NCI-H1930 (cell line): ENCODE measurements at places on chromosomes 7 and 10.

DNA sequence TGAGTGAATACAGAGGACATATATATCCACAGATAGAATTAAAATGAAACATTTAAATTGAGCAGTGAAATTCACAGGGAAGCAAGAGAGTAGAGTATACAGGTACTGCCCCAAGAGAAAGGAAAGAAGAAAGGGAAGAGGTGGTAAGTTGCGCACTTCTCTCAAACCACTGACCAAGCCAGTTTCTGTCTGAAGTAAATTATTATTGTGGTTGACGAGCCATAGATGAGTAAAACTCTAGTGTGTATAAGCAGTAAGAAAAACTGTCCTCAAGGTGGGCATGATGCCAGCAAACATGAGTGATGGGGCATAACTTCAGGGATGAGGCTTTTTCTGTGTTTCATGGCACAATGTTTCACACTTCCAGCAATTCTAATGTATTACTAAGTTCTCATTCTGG, 4.4 kb upstream of the BET1 start:
- no peak for DNase-seq

DNA sequence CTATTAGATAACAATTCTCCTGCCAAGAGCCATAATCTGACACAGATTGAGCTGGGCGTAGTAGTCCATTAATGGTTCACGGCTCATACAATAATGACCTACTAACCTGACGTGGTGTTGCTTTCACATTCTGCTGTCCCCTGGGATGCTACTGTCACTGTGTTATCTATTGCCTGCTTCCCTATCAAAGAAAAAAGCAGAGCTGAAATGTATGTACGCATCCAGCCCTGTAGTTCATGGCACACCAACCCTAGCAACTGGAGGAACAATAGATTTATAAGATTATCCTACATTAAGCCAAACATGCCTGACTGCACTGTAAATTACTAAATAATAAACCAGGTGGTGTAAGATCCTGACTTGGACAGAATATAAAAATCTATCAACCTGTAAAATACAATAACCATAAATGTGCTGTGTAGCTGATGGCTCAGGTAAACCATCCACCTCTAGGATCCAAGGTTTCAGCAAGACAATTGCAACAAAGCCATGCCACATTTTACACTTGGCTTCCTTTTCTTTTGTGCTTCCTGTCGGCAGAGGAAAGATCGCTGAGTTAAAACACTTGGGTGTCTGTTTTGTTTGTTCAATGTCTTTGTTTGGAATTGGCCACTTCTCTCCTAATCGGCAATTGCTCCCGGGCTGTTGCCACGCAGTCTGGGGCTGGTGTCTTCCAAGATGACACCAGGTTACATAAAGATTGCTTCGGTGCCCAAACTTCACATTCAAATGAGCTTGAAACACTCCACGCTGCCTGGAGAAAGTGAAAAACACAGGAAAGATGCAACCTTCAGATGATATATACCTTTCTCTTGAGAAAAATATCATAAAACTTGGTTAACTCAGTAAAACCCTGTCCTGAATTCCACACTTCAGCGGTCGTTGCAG, 143.9 kb upstream of the MGMT start:
- no peak for DNase-seq

DNA sequence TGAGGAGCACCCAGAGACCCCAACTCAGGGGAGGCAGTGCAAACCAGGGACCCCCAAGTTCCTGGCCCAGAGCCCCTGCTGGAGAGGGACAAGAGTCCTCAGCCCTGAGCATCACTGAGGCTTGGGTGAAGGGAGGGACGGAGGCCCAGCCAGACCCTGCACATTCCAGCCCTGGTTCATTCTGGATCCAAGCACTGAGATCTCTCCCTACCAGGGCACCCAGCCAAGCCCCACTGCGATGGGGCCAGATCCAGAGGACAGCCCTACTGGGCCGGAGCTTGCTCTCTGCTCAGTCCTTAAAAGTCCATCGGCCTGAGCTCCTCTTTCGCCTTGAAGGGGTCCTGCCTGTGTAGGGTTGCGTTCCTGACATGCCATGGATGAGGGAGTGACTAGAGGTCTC, 40.5 kb upstream of the RABGEF1 start:
- no peak for DNase-seq

GRCh38 chr10:48429309-48429708, 122.8 kb downstream of the MAPK8 start:
- DNase-seq = no peak

DNA sequence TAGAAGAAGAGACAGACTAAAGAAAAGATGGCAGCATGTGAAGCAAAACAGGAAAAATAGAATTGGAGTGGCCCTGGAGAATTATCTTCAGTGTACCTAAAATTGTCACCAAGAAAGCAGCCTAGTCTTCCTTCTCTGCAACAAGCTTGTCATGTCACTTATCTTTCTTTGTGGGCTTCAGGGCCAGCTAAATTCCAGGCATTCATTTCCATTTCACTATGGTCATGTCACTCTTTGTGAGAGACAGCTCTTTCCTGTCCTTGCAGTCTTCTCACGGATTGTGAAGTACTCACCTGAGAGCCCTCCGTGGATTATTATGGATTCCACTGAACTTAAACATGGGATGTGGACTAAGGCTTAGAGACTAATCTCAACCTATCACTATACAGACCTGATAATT, 9.0 kb upstream of the HKDC1 start:
- no peak for DNase-seq

DNA sequence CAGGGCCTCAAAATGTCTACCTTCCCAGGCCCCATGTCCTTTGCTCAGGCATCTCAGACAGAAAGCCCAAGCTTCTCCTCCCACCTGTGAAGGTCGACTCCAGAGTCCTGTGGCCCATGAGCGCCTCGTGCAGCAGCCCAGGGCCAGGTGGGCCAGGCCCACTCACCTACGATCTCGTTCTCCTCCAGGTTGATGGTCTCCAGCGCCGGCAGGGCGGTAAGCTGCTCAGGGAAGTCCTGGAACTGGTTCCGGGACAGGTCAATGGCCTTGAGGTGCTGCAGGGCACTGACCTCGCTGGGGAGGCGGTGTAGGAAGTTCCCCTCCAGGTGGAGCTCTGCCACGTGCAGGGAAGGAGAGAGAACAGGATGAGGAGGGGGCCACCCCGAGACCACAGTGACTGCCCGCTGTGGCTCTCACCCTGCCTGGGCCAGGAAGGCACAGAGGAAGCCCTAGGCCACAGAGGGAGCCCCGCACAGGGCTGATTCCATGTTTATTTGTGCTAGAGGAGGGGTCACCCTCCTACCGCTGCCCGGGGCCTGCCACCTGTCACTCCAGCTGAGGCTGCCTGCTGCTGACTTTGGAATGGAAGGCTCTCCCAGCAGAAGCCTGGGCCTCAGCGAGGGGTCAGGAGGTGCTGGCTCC, 40.0 kb upstream of the NPFFR1 start:
- DNase-seq = no peak

DNA sequence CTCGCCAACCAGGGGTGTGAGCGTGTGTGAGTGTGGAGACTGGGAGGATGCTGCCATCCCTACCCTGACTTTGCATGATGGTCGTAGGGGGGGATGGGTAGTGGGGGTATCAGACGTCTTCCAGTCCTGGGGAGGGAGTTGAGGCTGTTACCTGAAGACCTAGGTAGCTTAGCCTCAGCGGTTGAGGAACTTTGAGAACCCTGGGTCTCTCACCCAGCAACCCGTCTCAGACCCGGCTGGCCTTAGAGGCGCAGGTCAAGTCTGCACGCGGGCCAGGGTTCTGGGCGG, 2.7 kb downstream of the SLC4A2 start:
- no peak for DNase-seq

DNA sequence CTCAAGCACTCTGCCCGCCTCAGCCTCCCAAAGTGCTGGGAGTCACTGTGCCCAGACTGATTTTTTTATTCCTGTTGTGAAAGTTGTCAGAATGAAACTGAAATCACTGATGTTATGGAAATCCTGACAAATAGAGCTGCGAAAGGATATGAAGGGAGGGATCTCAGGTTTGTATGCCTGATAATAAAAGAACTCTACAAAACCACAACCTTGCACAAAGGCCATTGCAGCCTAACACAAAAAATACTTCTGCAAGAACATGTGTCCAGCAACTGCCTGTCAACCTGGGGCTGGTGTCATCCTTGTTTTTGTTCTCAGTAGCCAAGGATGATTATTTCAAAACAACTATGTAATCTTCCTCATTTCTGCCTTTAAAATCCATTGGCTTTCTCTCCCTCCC, 126.1 kb downstream of the NEBL start:
- DNase-seq = no peak

DNA sequence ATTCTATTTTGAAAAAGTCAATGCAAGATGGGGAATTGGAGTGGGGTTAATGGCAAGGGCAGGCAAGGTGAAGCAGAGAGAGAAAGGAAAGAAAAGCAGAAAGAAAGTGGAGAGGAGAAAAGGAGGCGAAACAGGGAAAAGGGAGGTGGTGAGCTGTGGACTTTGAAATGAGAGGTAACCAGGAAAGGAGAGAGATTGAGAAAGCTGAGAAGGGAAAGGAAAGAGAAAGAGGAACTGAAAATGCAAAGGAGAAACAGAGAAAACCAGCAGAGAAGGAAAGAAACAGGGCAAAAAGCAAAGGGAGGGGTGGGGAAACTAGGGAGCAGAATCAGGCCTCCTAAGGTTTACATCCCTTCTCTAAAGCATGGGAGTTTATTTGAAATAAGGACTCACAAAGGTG, 72.5 kb upstream of the TPK1 start:
- no peak for DNase-seq
